Naive B cell (primary cell): ENCODE measurements at places on chromosomes 3 and 15.

DNA sequence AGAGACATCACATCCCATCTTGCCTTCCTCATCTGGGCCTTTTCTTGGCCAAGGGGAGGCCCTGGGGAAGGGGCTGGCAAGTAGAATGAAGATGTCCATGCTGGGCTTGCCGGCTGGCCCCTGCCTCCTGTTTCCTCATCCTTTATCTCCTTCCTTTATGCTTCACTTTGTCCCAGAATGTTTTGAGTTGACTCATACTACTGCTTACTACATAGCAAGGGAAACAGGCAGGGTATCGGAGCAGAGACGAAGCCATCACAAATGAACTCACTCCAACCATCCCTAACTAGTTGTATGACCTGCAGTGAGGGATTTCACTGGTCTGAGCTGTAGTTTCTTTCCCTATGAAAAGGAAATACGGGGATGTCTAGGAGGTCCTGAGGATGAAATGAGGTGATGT lies 66.0 kb downstream of the CHDH start:
- H3K4me1 ChIP-seq = no peaks in the 10 kb centered on the region
- no peaks in the 10 kb centered on the region for H3K36me3 ChIP-seq
- no peak overlapping the region for H3K27ac ChIP-seq
- DNase-seq = no peak

DNA sequence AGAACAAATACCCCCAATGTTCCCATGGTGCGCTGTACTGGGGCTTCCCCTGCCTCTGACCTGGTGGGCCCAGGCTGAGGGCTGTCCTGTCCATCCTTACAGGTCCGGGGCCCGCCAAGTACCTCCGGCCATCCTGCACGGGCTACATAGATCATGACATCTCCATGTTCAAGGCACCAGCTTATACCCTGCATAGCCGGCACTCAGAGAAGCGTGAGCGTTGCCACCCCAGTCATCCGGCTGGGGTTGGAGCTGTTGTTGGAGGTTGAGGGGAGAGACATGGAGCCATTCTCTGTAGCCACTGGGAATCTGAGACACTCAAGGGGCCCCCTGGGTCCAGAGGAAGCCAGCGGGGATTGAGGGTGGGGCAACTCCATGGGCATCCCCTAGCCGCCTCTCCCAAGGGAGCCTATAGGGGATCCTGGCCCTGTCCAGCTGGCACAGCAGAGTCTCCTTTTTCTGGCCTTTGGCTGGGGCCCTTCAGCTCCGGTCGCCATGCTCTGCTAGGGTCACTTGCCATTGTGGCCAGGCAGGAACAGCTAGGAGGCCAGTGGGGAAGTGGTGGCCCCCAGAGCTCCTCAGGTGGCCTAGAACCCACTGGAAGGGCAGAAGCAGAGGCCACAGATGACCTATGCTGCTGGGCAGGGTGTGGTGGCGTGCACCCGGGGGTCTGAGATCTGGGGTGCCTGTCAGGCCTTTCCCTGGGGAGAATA lies 12.5 kb upstream of the CSPG4 start:
- peaks cover 44% of the 10 kb centered on the region for H3K27me3 ChIP-seq
- peaks cover 5% of the 10 kb centered on the region for H3K4me1 ChIP-seq
- DNase-seq = no peak
- no peaks in the 10 kb centered on the region for H3K36me3 ChIP-seq
- no peak overlapping the region for H3K27ac ChIP-seq

DNA sequence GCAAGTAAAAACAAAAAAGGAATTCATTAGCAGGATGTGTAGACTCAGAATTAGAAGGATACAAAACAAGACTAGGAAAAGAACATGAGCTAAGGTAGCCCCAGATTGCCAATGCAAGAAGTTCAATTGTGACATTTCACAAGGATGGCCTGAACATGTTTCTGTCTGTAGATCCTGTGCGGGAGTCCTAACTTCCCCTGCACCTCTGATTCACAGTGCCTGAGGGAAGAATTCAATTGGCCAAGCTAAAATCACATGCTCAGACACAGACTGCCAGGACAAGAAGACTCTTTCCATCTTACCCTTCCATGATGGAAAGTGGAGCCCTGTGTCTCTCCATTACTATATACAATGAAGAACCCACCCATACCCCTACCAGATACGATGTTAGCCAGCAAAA lies 251.5 kb downstream of the KCNH8 start:
- H3K4me3 ChIP-seq = no peak overlapping the region
- DNase-seq = no peak
- H3K36me3 ChIP-seq = peaks cover 44% of the 10 kb centered on the region
- no peaks in the 10 kb centered on the region for H3K27me3 ChIP-seq
- peak overlapping the region; percentile 21 for H3K27ac ChIP-seq
- peaks cover 33% of the 10 kb centered on the region for H3K4me1 ChIP-seq

DNA sequence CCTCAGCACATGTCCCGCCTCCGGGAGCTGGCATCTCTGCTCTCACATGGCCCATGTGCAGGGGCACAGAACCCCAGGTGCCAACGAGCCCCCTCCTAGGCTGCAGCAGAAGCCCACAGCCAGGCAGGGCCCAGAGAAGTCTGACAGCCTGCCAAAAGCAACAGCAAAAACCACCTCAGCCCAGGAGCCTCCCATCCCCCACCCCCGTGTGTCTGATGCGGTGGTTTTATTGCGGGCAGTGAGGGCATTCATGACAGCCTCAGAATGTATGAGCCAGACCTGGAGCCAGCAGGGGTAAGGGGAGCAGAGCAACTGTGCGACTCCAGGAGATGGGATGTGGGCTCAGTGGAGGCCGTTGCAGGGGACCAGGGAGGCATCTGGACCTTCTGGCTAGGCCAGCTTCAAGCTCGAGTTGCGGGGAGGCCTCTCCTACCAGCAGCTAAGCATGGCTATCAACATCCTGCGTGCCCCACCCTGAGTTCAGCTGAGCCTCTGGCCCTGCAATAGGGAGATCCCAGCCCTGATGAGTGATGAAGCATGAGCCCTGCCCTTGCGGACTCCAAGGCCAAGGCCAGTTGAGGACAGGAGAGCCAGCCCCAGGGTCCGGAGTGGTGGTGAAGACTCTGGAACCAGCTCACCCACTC lies 52.5 kb downstream of the CYP11A1 start:
- H3K36me3 ChIP-seq = no peaks in the 10 kb centered on the region
- H3K27ac ChIP-seq = no peak overlapping the region
- no peak overlapping the region for H3K4me3 ChIP-seq
- peaks cover 14% of the 10 kb centered on the region for H3K4me1 ChIP-seq

- peak; percentile 60 for DNase-seq
- H3K36me3 ChIP-seq = no peaks in the 10 kb centered on the region
- H3K4me1 ChIP-seq = peaks cover 8% of the 10 kb centered on the region
- H3K27ac ChIP-seq = no peak overlapping the region
- peak overlapping the region; percentile 67 for H3K4me3 ChIP-seq
Observed at GRCh38 chr3:107235928-107236315, 141.3 kb upstream of the CCDC54 start.

GRCh38 chr15:74365598-74366445 lies 1.6 kb downstream of the CYP11A1 start:
- no peak overlapping the region for H3K27ac ChIP-seq
- no peak for DNase-seq
- no peaks in the 10 kb centered on the region for H3K36me3 ChIP-seq
- H3K4me1 ChIP-seq = peaks cover 7% of the 10 kb centered on the region

DNA sequence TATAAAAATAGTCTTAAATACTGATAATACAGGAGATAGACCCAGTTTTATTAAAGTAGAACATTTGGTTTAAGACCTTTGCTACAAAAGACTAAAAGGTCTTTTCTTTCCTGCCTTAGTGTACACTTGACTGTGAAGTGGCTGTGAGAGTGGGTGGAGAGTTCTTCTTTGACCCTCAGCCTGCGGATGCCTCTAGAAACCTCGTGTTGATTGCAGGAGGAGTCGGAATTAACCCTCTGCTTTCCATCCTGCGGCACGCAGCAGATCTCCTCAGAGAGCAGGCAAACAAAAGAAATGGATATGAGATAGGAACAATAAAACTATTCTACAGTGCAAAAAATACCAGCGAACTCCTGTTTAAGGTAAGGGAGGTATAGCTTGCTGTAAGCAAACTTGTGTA lies 36.5 kb downstream of the OXNAD1 start:
- peaks cover 27% of the 10 kb centered on the region for H3K4me1 ChIP-seq
- peak overlapping the region; percentile 80 for H3K27ac ChIP-seq
- H3K36me3 ChIP-seq = peaks cover 6% of the 10 kb centered on the region
- no peak for DNase-seq
- no peak overlapping the region for H3K4me3 ChIP-seq
- no peaks in the 10 kb centered on the region for H3K27me3 ChIP-seq

GRCh38 chr3:128709038-128709437 lies 16.9 kb upstream of the RAB7A start:
- peak overlapping the region; percentile 68 for H3K27ac ChIP-seq
- H3K36me3 ChIP-seq = no peaks in the 10 kb centered on the region
- H3K4me1 ChIP-seq = no peaks in the 10 kb centered on the region
- DNase-seq = no peak
- H3K4me3 ChIP-seq = no peak overlapping the region

DNA sequence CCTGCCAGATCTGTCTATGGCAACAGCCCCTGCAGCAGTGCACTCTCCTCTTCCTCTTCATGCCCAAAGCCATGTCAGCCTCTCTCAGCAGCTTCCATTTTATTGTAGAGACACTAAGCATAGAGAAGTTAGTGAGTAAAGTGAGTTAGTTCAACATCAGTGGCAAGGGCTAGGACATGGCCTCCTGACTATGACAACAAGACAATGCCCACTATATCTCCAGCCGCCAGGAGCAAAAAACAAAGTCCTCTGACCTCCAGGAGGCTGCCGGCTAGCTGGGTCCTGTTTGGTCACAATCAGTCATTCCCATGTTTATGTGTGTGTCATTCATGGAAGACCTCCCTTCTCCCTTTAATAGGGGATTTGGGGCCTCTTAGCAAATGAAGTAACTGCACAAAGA lies 14.9 kb downstream of the NR1I2 start:
- no peak for DNase-seq
- H3K4me1 ChIP-seq = no peaks in the 10 kb centered on the region
- H3K36me3 ChIP-seq = no peaks in the 10 kb centered on the region
- peaks cover 21% of the 10 kb centered on the region for H3K27me3 ChIP-seq

GRCh38 chr3:105688821-105689220 lies 180.0 kb downstream of the CBLB start:
- no peak for DNase-seq
- peaks cover 13% of the 10 kb centered on the region for H3K36me3 ChIP-seq
- H3K27ac ChIP-seq = no peak overlapping the region
- no peak overlapping the region for H3K4me3 ChIP-seq

GRCh38 chr15:73822998-73823397 lies 50.4 kb upstream of the TBC1D21 start:
- no peak overlapping the region for H3K4me3 ChIP-seq
- peaks cover 10% of the 10 kb centered on the region for H3K36me3 ChIP-seq
- DNase-seq = no peak
- H3K27ac ChIP-seq = no peak overlapping the region

GRCh38 chr15:36959746-36960145 lies 140.6 kb downstream of the MEIS2 start:
- no peaks in the 10 kb centered on the region for H3K27me3 ChIP-seq
- no peaks in the 10 kb centered on the region for H3K36me3 ChIP-seq
- DNase-seq = no peak
- no peaks in the 10 kb centered on the region for H3K4me1 ChIP-seq
- no peak overlapping the region for H3K27ac ChIP-seq

DNA sequence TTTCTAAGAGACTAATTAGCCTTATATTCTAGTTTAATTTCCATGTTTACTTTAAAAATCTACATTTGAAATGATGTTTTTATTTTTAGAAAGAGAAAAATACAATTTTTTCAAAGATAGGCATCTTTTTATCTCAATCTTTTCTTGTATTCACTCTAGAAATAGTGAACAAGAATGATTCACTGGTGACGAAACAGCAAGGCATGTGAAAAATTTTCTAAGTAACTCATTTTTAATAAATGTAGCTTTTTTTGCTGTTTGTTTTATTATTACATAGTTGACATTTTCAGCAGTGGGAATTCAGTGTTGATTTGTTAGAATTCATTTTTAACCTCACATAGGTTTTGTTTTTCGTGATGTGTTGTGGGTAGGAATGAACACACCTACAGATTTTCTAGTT lies 1226.4 kb downstream of the NSUN3 start:
- no peak overlapping the region for H3K4me3 ChIP-seq
- no peak for DNase-seq
- no peaks in the 10 kb centered on the region for H3K4me1 ChIP-seq
- no peaks in the 10 kb centered on the region for H3K36me3 ChIP-seq

DNA sequence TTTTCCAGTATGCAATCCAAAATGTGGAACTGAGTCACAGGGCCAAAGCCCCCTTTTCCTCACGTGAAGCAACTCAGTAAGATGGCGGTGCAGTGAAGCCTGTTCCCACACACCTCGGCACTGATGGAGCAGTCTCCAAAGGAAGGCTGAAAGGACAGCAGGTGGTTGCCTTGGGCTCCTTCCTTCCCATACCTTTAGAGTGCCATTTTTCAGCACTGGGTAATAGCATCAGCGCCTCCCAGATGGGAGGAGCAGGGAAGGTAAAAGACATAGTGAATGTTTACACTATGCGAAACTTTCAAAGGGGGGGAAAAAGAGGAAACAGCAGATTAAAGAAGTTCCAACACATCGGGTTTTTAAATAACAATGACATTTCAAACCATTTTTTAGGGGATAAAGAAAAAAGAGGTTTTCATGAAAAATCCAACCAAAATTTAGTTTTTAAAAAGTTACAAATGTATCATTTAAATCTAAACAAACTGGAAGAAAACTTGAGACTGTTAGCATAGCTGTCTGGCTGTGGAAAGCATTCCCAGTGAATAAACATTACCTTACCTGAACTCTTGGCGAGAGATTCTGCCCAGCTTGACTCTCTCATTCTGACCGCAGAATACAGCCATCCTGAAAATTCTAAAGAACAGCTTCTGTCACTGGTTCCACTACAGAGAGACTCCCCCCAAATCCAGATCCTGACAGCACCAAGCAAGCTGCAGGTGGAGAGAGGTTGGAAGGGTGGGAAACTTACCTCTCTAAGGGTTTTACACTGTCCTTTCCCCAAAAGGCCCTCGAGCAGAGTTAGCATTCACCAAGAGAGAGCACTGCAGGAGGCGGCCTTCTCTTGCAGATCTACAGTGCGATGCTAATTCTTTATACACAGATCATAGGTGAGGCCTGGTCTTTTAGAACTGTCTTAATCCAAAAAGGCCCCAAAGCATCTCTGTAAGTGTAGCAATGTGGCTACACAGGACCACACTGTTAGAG lies 32.6 kb downstream of the ABCC5 start:
- H3K4me3 ChIP-seq = no peak overlapping the region
- H3K4me1 ChIP-seq = no peaks in the 10 kb centered on the region
- peaks cover 25% of the 10 kb centered on the region for H3K36me3 ChIP-seq
- DNase-seq = no peak
- H3K27me3 ChIP-seq = no peaks in the 10 kb centered on the region
- H3K27ac ChIP-seq = no peak overlapping the region

DNA sequence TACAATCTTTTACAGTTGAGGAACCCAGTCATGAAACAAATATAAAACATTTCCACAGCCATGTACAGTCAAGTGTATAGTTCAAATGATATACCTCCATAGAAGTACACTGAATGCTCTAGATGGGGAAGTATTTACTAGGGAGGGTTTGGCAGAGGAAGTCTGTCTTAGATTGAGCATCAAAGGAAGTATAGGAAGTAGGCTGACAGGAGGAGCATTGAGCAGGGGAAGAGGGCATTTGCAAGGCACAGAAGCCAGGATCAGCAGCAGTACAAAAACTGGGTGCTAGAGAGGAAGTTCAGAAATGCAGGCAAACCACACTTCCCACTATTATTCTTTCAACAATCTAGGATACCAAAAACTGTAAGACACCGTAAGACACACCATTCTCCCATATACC lies 122.6 kb downstream of the ANO10 start:
- no peaks in the 10 kb centered on the region for H3K36me3 ChIP-seq
- no peak overlapping the region for H3K4me3 ChIP-seq
- DNase-seq = no peak
- no peaks in the 10 kb centered on the region for H3K27me3 ChIP-seq
- peak overlapping the region; percentile 36 for H3K27ac ChIP-seq
